ENCODE measurements at places on chromosomes 16 and 17.

GRCh38 chr17:42438600-42439567 lies 15.8 kb upstream of the CAVIN1 start:
- no peak for DNase-seq

DNA sequence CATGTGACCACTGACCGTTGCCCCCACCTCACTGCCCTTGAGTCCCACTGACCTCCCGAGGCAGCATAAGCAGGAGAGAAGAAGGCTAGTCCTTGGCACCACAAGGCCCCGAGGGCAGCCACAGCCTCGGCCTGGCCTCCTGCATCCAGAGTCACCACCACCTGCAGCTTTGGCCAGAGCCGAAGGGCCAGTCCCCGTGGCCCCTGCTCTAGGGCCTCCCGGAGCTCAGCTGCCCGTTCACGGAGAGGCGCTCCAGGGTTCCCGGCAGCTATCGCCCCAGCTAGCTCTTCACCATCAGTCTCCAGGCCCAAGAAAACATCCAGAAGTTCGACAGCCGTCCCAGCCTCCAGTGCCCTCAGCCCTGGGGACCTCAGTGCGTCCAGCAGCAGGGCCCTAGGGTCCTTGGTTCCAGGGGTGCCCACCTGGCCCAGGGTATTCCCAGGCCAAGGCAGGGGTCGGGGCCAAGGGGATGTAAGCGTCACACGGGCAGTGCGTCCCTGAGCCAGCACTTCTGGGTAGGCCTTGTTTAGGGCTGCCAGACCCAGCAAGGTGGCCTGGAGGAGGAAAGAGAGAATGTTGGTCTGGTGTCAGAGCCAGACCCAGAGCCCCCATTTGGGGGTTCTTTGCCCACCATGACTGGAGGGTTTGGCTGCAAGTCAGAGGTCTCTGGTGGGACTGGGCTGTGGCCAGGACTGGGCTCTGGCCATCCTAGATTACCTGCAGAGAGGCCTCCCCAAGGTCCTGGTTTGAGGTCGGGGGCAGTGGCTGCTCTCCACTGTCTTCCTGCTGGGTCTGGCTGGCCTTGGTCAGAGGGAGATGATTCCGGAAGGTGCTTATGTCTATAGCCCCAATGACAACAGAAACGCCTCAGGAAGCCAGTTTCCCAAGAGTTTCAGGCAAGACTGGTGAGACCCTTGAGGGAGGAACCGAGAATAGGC lies 1.8 kb downstream of the GHDC start:
- no peak for DNase-seq

- no peak for DNase-seq
These were observed 17.1 kb upstream of the VWA3A start for GRCh38 chr16:22075043-22075757.

DNA sequence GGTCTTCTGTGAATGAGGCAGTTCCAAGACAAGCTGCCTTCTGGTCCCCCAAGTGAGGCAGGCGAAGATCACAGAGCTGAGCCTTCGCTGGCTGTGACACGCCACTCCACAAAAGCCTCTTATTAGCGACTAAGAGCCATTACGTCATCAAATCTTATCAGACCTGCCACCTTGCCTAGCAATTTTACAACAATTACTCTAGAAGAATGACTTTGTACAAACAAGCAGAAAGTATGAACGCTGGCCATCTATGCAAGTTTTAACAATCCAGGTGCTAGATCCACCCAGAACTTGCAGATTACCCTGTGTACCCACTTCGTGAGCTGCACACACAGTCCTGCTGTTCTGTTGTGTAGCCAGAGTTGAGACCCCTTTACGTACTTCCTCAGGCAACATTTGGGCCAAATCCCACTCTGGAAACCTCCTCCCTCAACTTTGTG lies 3.8 kb upstream of the ICAM2 start:
- no peak for DNase-seq

DNA sequence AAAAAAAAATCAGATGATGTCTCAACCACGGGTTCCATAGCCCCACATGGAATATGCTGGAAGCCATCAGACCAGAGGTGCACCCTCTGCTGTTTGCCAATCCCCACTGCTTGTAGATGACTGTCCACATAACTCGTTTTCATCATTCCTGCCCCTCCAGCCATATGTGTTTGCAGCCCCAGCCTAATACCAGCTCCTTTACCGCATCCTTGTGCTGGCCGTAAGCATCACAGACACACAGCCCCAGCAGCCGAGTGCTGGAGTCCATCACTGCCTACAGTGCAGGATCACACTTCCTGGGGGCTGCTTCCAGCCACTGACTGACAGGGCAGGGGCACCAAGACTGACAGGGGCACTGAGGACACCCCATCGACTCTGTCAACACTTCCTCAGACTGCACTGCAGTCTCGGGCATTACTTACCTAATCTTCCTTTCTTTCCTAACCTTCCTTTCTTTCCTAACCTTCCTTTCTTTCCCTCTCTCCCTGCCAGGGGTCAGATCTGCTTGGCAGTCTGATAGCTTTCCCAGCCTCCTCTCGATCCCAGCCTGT lies 5.0 kb downstream of the RCVRN start:
- DNase-seq: no peak

DNA sequence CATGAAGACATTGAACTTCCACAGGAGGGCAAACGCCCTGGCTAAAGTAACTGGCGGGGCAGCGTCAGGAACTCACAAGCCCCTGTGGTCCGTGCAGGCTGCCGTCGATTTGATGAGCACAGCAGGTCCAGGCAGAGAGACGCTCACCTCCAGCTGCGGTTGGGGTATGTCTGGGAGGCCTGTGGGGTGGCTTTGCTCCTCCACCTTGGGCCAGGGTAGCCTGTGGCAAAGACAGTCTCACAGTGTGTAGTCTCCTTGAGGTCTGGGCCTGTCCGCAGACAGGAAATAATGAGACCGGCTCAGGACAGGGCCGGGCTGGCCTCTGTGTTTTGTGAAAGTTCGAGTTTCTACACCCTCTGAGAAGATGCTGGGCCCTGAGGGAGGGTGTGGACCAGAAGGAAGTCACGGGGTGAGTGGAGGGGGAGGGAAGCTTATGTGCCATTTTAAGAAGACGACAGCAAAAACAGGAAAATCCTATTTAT lies 103.3 kb downstream of the METRNL start:
- no peak for DNase-seq

- no peak for DNase-seq
These were observed 23.0 kb downstream of the SLC35G3 start for GRCh38 chr17:35170968-35171771.

DNA sequence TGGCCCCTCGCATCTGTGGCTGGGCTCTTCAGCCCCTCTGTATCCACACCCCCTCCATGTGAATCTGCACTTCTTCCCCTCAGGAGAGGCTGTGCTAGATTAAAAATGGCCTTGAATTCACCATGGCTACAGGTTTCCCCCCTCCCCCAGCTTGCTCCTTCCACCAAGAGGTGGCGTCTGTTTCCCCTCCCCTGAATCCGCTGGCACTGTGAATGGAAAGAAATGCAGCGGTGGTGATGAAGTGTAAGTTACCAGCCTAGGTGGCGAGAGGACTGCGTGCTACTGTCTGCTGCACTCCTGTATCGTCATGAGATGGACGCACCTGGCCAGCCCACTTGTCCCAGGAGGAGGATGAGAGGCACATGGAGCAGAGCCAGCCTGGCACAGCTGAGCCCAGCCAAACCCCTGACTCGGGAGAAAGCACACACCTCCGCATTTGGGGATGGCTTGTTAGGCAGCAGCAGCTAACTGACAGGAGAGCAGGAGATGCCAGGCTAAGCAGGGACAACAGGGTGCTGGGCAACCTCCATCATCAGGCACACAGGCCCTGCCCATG lies 26.2 kb downstream of the TNFRSF13B start:
- DNase-seq: no peak

- no peak for DNase-seq
These were observed 30.2 kb downstream of the LLGL2 start for GRCh38 chr17:75555679-75556153.

- no peak for DNase-seq
These were observed 8.8 kb downstream of the PRCD start for GRCh38 chr17:76548378-76549214.

DNA sequence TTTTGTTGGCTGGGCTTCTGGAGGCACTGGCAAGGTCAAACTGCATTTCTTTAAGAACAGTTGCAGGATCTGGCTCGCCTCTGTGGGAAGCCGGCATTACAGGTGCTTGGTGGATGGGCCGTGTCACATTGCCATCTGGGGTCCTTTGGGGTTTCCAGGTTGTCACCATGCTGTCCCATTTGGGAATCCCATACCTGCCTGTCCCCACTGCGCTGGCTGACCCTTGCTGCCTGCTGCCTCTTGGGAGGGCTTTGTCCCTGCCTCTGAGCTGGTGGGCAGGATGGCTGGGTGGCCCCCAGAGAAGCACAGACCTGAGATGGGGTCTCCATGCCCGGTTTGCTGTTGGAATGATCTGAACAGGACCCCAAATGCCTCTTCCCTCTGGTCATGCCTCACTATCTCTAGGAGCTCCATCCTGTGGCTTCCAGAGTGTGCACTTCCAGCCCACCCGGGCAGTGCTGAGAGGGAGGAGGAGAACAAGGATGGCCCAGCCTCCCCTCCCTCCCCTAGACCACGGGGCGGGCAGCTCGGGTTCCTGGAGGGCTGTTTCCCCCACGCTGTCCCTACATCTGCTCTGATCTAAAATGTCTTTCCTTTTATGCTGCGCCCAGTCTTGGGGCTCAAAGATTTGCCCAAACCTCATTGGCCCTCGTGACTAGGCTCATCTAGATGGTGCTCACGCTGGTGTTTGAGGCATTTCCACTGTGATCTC lies 28.0 kb downstream of the OR1D5 start:
- DNase-seq: no peak

GRCh38 chr16:2764718-2765117 lies 12.3 kb downstream of the SRRM2 start:
- DNase-seq: no peak

DNA sequence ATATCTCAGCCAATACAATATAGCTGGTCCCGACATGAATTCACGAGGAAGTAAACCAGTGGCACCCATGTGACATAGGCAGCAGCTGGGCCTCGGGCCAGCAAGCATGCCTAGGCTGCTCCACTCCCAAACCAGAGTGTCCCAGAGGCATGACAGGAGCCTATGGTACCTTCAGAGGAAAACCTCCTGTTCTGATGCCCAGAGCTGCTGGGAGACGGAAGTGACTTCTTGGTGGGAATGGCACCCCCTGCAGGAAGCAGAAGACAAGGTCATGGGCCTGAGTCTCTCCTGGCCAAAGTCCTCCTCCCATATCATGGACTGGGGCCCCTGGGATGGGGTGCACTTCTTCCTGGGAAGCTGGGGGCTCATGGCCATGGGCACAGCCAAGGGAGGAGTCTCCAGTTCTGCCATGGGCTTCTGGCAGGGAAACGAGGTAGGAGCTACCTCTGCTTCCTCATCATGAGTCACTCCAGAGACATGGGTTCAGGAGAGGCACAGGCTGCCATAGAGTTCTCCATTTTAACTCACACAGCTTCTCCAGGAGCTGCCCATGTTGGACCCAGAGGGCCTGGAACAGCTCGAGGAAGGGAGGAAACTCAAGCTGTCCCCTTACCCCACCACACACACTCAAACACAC lies 13.4 kb downstream of the FBF1 start:
- DNase-seq: no peak

DNA sequence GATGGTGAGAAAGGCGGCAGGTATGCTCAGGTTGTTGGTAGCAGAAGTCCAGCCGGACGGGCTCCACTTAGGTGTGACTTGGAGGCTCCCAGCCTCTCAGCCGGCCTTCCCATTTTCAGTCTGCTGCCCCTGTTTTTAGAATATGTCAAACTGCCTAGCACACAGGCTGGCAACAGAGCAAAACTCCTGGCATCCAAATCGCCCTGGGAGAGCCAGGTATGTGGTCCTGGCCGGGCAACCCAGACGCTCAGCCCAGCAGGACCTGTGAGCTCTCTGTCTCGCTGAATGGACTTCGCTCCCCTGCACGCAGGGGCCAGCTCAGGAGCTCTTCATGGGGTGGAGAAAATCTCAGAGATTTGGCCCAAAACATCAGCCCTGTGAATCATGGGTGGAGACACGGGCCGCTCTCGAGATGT lies 147.9 kb upstream of the CHMP6 start:
- DNase-seq: no peak

GRCh38 chr16:53626161-53626560 lies 77.5 kb downstream of the RPGRIP1L start:
- DNase-seq: no peak

DNA sequence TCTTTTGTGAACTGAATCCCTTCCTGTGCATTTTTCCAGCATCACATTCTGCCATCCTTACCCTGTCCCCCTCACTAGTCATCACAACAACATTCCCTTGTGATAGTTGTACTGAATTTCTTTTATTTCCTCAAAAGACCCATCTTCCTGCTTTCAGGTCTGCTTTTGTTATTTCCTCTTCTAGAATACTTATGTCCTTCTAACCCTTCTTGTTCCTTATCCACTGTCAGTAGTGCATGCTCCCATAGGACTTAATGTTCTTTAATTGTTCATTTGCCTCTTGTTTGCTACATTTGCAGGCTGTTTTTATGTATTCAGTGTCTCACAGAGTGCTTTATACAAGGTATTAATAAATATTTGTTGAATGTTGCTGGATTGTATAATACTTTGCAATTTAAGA lies 73.0 kb downstream of the BCAS3 start:
- DNase-seq: no peak

- no peak for DNase-seq
These were observed 5.8 kb downstream of the TBX4 start for GRCh38 chr17:61458000-61458399.

DNA sequence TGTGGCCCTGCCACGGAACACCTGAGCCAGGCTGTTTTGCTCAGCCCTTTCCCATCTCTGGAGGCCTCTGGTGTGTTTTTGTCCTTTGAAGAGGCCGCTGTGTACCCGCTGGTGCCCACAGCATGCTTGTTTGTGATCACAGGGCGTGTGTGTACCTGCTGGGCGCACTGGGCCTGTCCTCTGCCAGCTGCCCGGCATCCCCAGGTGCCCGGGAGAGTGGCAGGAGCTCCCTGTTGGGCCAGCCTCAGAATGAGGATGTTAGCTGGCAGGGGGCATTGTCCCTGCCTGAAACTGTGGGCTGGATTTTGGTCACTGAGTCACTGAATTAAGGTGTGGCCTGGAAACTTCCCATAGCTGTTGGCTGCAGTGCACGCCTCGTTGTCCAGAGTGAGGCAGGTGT lies 31.1 kb downstream of the BAIAP2 start:
- DNase-seq: no peak

DNA sequence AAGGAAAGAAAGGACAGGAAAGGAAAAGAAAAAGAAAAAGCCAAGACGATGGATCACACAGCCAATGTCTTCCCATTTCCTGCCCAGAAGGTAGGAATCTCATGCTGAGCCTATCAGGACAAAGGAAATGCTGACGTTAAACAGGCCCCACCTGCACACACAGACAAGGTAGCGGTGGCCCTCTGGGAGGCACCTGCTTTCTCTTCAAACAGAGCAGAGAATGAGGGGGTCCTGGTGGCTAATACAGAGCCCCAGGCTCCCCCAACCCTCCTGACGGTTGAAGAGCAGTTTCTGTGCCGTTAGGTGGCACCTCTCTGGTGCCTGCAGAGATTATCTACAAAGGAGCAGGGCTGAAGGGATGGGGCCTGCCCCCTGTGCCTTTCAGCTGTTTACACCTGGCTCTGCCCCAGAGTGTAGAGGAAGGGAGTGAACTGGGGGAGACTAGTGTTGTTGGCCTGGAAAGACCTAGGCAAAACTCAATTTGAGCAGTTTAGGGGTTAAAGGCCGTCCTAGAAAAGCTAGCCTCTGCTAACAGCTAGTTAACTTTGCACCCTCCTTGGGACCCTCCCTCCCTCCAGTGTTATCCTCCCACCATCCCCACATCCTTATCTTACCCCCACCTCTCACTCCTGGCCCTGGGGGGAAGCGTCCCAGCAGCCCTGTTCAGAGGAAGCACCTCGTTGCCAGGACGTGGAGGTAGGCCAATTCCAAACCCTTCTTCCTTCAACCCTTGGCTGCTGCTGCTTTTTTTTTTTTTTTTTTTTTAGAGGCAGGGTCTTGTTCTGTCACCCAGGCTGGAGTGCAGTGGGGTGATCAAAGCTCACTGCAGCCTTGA lies 56.3 kb downstream of the ARHGAP27 start:
- no peak for DNase-seq

- no peak for DNase-seq
These were observed 6.6 kb downstream of the KRT39 start for GRCh38 chr17:40960144-40960543.

Data from NCI-H2171 (cell line).